ENCODE measurements at places on chromosomes 7 and 10. TPM values are rescaled to one million over a fixed set of nuclear protein-coding genes. Genes with fewer than 3 reads are reported as not detected.

The HECTD2 gene
- total RNA-seq: 3.9 TPM

The SEMA3C gene
- 8.6 TPM for total RNA-seq

The TMEM196 gene
- total RNA-seq: not detected

The CTAGE8 gene
- total RNA-seq: not detected

The NUDT5 gene
- 63.9 TPM for total RNA-seq
